ENCODE measurements at places on chromosomes 4 and X.

- DNase-seq = no peak
These were observed 5.0 kb upstream of the MGST2 start for GRCh38 chr4:139660568-139661043.

DNA sequence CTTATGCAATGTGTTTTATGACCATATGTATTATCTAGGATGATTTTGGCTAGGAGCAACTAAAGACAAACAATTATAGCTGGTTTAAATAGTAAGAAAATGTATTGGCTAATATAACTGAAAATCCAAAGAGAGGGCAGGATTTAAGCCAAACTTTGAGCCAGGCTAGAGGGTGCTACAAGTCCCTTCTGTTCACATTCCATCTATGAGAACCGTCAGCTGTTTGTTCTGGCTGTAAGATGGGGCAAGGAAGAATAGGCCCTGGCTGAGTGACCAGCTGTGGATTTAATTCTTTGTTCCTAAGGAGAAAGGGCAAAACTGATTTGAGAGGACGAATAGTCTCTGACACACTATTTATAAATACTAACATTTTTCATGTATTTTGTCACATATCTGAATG, 79.2 kb upstream of the UGT8 start:
- DNase-seq = no peak

GRCh38 chr4:126448086-126448845, 1133.5 kb downstream of the FAT4 start:
- no peak for DNase-seq

DNA sequence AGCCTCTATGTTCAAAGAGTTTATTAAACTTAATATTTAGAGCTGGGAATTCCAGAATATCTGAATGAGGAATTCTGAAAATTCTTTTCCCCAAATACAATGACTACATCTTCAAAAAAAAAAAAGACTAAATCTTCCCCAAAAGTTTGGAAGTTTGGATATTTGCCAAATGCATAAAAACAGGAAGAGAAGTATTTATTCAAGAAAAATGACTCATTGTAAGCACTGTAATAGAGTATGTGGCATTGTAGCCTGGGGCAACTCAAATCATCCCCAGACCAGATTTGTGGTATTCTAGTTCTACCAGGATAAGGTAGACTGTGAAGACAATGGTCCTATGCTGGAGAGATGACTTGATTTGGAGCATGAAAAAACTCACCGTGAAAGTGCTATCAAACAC, 78.5 kb upstream of the PDHA2 start:
- DNase-seq = no peak

DNA sequence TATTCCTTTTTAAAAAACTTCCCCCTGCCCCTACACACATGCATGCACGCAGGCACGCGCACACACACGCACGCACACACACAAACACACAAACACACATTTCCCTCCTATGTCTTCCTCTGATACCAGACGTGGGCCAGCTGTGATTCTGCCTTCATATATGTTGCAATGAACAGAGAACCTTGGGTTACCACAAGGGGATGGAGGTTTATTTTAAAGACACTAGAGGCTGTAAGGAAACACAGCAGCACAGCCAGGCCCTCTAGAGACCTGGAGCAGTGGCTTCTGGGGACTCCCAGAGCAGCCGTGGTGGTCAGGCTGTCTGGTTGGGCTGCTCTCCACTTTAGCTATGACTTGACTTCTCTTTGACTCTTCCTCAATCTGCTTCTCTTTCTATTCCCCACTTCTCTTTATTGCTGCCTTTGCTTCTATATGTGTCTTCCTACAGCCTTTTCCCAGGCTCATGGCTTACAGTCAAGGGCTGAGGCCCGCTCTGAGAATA, 3.2 kb upstream of the TLR10 start:
- DNase-seq = no peak

GRCh38 chr4:87118421-87118820, 102.0 kb downstream of the KLHL8 start:
- DNase-seq = no peak

- DNase-seq = no peak
These were observed 45.4 kb downstream of the COMMD8 start for GRCh38 chr4:47418147-47418546.

DNA sequence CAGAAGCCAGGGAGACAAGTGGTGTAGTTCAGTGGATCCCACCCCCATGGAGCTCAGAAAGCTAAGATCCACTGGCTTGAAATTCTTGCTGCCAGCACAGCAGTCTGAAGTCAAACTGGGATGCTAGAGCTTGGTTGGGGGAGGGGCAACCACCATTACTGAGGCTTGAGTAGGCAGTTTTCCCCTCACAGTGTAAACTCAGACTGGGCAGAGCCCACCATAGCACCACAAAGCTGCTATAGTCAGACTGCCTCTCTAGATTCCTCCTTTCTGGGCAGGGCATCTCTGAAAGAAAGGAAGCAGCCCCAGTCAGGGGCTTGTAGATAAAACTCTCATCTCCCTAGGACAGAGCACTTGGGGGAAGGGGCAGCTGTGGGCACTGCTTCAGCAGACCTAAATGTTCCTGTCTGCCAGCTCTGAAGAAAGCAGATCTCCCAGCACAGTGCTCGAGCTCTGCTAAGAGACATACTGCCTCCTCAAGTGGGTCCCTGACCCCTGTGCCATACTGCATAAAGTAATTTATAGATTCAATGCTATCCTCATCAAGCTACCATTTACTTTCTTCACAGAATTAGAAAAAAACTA, 163.2 kb downstream of the HHIP start:
- no peak for DNase-seq
